Activated T-helper 9 cell treated with anti-CD3 and anti-CD28 coated beads, Interleukin-2, amount 50 U/mL, for 16 hours (primary cell): ENCODE measurements at places on chromosomes 3 and 15.

DNA sequence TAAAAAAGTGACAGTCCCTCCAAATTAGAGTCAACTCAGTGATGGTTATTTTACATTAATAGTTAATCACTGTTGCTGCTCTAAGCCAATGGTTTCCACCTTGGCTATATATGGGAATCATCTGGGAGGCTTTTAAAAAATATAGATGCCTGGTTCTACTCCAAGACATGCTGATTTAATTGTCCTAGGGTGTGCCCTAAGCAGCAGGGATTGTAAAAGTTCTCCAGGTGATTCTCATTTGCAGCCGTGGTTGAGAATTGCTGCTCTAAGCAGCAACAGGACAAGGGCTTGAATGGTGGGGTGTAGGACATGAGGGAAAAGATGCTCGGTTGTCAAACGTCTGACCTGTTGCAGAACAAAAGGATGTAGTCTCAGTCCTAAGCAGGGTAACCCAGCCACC, 405.1 kb upstream of the MCTP2 start:
- DNase-seq: no peak

DNA sequence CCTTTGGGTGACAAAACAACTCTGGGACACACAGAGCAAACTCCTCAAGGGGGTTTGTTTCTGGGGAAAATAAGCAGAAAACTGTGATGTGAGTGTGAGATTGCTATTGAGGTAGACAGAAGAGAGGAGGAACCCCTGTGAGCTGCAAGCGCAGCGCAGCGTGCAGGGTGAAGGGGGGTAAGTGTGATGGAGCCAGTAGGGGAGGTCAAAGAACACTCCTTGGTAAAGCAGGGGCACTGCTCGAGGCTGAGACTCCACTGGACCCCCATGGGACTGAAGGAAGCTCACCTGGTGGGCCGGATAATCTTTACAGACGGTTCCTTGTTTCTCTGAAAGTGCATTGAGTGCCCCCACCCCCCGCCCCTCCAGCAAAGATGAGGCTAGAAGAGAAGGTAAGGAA, 7.5 kb downstream of the INAFM2 start:
- DNase-seq: no peak

GRCh38 chr3:59341459-59341858, 291.6 kb upstream of the CFAP20DC start:
- DNase-seq: no peak

DNA sequence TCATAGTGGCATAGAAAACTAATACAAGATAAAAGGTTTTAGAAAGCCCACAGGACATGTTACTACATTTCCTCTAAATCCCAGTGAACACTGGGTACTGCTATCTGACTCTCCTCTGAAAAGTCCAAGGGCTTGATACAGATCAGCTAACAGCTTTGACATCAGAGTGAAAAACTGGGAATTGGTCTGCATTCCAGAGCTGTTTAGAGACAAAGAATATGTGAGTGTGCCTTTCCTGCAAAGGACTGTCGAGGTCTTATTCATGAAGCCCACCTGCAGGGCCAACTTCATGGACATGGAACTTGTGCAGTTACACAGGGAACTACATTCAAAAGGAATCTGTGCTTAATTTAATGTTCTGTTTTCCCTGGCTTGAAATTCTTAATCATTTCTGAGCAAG, 5.2 kb upstream of the TMCO5A start:
- no peak for DNase-seq

- no peak for DNase-seq
These were observed 191.2 kb downstream of the SEMA6D start for GRCh38 chr15:47908486-47908885.

DNA sequence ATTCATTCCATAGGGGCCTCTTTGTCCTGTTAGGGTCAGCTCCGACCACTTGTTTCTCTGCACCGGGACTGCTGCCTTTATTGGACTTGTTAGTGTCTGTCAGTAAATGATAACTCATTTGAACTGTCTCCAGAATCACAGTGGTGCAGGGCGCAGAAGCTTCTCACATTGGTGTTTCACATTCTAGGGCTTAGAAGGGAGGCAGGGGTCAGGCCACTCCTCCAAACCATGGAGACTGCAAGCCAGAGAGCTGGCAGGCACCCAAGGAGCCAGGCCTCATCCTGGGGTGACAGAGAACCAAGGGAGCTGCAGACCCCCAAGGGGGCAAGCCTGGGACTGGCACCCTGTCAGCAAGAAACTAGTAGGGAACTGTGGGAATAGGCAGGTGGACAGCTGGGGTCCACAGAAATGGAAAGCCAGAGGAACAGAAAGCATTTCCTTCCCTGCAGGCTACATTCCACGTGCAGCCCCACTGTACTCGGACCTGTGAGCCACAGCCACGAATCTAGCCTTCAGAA, 49.1 kb downstream of the CCNL1 start:
- DNase-seq: no peak

- no peak for DNase-seq
These were observed 73.3 kb upstream of the PTX3 start for GRCh38 chr3:157363393-157363792.
